Islet precursor cell (in vitro differentiated cells): ENCODE measurements at places on chromosomes 1 and 21.

- peak; percentile 28 for DNase-seq
Observed at GRCh38 chr1:4529446-4530165, 124.8 kb upstream of the AJAP1 start.

- no peak for DNase-seq
Observed at GRCh38 chr1:28244549-28245251, 8.8 kb downstream of the ATP5IF1 start.

DNA sequence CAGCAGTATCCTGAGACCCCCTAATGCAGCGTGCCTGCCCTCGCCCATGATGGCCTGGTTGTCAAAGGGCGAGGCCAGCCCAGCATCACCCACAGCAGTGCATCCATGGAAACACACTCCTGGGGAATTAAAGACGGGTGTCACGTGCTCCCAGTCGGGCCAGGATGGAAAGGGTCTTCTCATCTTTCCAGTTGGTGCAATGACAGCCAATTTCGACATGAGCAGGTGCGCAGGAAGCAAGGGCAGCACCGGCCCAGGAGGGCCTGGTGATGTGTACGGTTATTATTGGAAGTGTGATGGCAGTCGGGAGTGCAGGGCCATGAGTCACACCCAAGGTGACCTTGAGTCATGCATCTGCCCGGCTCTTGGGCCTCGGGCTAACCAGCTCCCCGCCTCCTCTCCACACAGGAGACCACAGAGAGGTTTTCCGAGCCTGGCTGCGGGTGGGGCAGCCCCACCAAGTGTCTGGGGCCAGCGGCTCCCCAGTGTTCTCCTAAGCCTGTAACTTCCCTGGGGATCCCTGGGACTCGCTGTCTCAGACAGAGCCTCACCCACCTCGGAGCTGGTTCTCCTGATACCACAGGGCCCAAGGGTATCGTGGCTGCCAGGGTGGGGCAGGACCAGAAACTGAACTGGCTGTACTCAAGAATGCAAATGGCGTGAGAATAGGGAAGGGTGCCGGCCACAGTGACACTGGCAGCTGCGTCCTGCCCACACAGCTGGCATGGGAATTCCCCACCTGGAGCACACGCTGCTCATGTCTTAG lies 119.8 kb downstream of the SIK1 start:
- peak; percentile 74 for DNase-seq

GRCh38 chr1:86499987-86500593 lies 31.4 kb downstream of the CLCA1 start:
- DNase-seq: no peak

- no peak for DNase-seq
Observed at GRCh38 chr21:26933448-26933847, 33.4 kb downstream of the ADAMTS5 start.

GRCh38 chr1:97245026-97245425 lies 523.4 kb downstream of the PTBP2 start:
- DNase-seq: no peak

DNA sequence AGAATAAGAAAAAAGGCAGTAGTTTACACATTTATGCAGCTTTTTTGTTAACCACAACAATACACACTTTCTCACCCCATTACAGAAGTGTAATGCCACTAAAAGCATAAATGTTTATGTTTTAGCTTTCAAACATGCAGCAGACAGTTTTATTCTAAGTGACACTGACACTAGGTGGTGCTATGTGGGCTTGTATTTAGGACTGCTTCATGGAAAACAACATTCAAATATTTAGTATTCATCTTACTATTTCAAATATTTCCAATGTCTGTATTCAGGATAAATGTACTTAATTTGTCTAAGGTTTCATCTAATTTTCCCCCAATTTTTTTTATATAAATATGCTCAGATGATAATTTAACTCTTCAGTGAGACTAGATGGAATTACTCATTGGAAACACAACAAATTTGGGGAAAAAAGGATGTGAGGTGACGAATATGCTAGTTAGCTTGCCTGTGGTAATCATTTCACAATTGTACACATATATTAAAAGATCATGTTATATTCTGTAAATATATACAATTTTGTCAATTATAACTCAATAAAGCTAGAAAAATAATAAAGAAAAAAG lies 71.4 kb downstream of the USP1 start:
- no peak for DNase-seq

GRCh38 chr1:217273866-217274265 lies 357.0 kb downstream of the GPATCH2 start:
- DNase-seq: no peak
